Right kidney (tissue), 9 donors: ENCODE measurements at places on chromosomes 4 and X.

- no peak for DNase-seq
Measured at GRCh38 chr4:129092631-129093190, 628 bp downstream of the SCLT1 start.

GRCh38 chr4:152045807-152046571 lies 285.2 kb upstream of the GATB start:
- peak; percentile 74 for DNase-seq

- no peak for DNase-seq
Measured at GRCh38 chr4:170009291-170009690, 16.9 kb downstream of the MFAP3L start.

DNA sequence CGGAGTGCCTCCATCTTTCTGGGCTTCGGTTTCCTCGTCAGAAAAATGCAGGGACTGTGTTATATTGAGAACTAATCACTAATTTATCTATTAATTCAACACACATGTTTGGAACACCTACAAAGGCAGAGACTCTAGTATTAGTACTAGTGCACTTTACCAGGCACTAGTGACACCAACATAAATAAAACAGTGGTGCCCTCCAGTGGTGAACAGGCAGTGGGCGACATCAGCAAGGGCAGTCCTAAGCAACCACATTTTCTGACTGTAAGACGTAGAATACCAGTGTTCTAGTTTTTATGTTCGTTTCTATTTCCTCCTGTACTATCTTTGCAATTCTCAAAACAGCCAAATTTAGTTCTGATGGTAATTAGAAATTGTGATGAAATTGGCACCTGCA lies 69.1 kb upstream of the UCP1 start:
- DNase-seq = no peak

- no peak for DNase-seq
Measured at GRCh38 chr4:136706942-136707341, 825.4 kb downstream of the PCDH18 start.

GRCh38 chrX:37846558-37846933 lies 825 bp downstream of the DYNLT3 start:
- DNase-seq = no peak

GRCh38 chr4:53508446-53508845 lies 82.8 kb downstream of the LNX1 start:
- no peak for DNase-seq

- DNase-seq = no peak
Measured at GRCh38 chr4:61493041-61493440, 292.9 kb downstream of the ADGRL3 start.

GRCh38 chrX:10062352-10062751 lies 94.4 kb upstream of the CLCN4 start:
- DNase-seq = no peak

- DNase-seq = no peak
Measured at GRCh38 chr4:146029147-146029546, 90.5 kb upstream of the ZNF827 start.

DNA sequence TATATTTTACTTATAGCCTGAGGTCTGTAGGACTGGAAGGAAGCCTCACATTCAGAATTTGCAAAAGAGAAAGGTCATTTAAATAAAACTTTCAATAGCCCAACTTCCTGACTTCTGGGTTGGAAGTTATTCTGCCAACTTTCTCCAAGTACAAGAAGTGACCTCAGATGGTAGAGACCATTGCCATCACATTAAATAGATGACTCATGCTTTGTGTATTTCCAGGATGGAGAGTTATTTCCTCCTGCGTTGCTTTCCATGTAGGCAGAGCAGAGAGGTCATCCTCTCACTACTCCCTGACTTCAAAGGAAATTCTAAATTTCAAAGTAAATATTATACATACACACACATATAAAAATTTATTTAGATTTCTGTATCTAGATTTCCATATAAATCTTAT lies 73.0 kb upstream of the NR3C2 start:
- no peak for DNase-seq

DNA sequence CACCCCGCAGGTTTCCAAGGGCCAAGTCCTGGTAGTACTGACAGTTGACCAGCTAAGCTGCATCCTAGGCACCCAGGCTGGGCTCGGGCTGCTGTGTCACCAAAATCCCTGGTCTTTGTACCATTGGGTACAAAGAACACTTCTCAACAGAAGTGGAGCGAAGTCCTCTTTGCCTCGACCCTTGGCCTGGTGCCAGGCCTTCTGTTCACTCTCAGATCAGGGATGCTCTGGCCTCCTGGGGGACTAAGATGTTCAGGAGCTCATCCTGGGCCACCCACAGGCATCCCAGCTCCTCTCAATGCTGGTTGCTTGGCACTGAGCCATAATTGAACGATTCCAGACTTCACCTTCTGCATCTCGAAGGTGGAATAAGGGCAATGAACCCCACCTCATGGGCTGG lies 13.8 kb upstream of the SLC2A9 start:
- DNase-seq = no peak

- no peak for DNase-seq
Measured at GRCh38 chr4:36130641-36131040, 113.7 kb downstream of the ARAP2 start.

- DNase-seq = no peak
Measured at GRCh38 chr4:90084277-90084966, 42.8 kb upstream of the CCSER1 start.

- DNase-seq = no peak
Measured at GRCh38 chr4:97374526-97374925, 768.8 kb downstream of the STPG2 start.

GRCh38 chr4:76755756-76756155 lies 142.2 kb downstream of the SOWAHB start:
- no peak for DNase-seq

GRCh38 chr4:152356428-152357034 lies 179.4 kb downstream of the FBXW7 start:
- no peak for DNase-seq

- DNase-seq = no peak
Measured at GRCh38 chr4:184994010-184994622, 24.2 kb upstream of the HELT start.

DNA sequence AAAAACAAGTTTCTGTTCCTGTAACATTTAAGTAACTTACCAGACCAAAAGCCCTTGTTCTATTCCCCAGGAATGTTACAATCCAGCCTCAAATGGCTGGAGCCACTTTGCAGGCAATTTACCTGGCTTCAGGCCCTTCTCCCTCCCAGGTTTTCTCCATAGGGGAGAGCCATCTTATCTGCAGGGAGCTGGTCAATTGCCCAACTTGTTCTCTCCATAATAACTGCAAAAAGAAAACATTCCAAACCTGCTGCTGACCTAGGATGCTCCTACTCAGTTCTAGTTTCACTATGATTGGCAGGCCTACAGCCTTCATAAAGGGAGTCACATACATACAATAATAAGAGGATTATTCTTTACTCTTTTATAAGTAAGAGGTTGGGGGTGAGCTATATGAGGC lies 670.7 kb downstream of the PCDH7 start:
- no peak for DNase-seq

GRCh38 chrX:44816367-44816766 lies 27.5 kb upstream of the DUSP21 start:
- no peak for DNase-seq

DNA sequence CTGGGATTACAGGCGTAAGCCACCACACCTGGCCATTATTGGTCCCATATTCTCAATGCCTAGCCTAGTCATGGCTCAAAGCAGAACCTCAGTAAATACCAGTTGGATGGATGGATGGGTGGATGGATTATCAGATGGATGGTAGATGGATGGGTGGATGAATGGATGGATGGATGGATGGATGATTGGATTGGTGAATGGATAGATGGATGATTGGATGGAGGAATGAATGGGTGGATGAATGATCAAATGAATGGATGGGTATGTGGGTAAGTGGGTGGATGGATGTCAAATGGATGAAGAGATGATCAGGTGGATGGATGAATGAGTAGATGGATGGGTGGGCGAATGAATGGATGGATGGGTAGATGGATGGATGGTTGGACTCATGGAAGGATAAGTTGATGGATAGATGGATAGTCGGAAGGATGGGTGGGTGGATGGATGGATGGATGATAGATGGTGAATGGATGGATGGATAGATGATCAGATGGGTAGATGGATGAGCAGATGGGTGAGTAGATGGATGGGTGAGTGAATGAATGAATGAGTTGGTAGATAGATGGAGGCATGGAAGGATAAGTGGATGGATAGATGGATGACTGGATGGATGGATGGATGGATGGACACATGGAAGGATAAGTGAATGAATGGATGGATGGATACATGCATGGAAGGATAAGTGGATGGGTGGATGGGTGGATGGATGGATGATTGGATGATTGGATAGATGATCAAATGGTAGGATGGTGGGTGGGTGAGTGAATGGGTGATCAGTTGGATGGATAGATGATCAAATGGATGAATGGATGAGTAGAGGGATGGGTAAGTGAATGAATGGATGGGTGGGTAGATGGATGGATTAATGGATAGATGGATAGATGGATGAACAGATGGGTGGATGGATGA lies 22.0 kb upstream of the RNF4 start:
- DNase-seq = no peak

- DNase-seq = no peak
Measured at GRCh38 chr4:28241021-28241420, 1380.4 kb downstream of the STIM2 start.

- no peak for DNase-seq
Measured at GRCh38 chrX:40127052-40127451, 29.3 kb upstream of the BCOR start.

GRCh38 chr4:172778583-172778982 lies 390.0 kb upstream of the GALNT7 start:
- DNase-seq = no peak

- no peak for DNase-seq
Measured at GRCh38 chr4:38946919-38947318, 79.3 kb downstream of the FAM114A1 start.

DNA sequence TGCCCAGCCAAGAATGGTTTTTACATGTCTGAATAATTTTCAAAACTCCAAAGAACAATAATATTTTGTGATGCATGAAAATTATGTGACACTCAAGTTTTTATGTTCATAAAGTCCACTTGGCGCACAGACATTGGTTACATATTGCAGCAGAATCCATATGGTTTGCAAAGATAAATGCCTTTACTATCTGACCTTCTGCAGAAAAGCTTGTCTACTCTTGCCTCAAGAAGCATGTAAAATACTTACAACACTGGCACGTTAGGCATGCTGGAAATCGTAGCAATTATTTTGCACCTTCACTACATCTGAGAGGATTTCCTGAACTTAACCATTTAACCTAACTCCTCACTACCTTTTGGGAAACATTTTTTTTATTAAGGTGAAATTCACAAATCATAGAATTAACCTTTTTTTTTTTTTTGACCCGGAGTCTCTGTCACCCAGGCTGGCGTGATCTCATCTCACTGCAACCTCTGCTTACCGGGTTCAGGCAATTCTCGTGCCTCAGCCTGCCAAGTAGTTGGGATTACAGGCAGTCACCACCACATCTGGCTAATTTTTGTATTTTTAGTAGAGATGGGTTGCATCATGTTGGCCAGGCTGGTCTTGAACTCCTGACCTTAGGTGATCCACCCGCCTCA lies 3.5 kb upstream of the XG start:
- DNase-seq = no peak

- no peak for DNase-seq
Measured at GRCh38 chr4:159600061-159600460, 497.2 kb downstream of the RAPGEF2 start.

GRCh38 chr4:110610620-110610939 lies 12.3 kb downstream of the PITX2 start:
- DNase-seq = no peak

DNA sequence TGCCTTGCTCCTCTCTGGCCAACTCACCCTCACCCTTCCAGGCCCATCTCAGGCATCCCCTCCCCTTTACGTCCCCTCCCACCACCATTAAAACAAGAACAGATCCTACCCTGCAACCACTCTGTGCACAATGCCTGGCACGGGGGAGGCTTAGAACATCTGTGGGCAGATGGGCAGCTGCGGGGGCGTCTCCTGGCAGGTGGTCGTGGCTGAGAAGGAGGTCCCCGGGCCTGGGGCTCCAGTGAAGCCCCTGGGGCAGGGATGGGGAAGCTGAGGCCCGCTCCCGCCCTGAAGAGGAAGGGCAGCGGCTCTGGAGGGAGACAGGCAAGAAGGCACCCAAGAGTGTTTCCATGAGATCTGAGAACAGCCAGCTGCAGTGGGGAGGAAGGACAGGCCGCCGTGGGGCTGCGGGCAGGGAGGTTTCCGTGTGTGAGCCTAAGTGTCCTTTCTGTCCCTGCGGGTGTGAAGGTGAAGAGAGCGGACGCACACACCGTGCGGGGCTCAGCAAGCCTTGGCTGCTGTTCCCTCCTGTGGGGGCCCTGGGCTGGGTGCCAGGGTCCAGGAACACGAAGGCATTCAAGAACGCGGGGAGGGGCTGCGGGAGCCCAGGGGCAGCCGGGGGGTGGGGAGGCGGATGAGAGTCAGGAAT lies 7.8 kb upstream of the TBC1D14 start:
- peak; percentile 48 for DNase-seq

DNA sequence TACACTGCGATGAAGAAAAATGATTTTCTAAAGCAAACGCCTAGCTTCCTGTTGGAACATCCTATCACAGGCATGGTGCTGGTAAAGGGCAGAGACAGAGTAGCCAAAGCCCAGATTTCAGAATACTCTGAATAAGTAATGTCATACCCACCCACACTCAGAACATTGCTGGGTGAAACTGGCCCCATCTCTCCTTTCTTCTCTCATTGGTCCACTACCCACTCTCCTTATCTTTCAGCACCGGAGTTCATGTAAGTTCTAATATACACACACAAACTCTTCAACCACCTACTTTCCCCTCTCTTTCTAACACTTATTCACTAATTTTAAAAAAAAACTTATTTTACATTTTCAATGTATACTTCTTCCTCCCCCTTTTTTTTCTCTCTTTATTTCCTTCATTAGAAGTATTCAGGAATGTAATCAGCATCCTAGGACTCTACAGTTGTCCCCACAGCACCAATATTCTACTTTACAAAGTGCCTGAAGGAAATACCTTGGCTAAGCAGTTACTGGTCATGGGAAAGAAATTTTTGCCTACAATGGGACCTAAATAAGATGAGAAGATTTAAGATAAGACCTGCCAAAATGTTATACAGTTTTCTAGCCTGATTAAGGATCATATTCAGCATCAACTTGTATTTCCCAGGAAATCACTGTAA lies 63.0 kb downstream of the SEC24D start:
- DNase-seq = no peak
